ENCODE measurements at places on chromosomes 3 and 15. TPM values are rescaled to one million over a fixed set of nuclear protein-coding genes. Genes with fewer than 3 reads are reported as not detected.

DNA sequence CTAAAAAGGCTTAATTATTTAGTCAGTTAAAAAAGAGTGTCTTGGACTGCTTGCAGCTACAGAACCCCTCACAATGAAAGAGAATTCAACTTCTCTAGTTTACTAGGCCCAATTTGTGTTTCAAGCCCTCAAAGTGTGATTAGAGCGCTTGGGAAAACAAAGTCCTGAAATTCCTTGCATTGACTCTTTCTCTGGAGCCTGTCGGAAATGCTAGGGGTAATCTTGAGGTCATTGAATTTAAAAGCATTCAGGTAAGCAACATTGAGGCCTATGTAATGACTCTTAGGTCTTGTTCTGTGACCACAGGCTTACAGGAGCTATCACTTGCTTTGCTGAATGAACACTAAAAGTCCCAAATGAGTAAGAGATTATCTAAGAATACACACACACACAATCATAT, 186.0 kb downstream of the NLGN1 start:
- no peaks in the 10 kb centered on the region for H3K36me3 ChIP-seq
- peaks cover 5% of the 10 kb centered on the region for H3K4me1 ChIP-seq
- peaks cover 88% of the 10 kb centered on the region for H3K27me3 ChIP-seq
- H3K27ac ChIP-seq: no peak overlapping the region

- H3K4me3 ChIP-seq: no peak overlapping the region
- peak; percentile 61 for DNase-seq
- no peaks in the 10 kb centered on the region for H3K27me3 ChIP-seq
Observed at GRCh38 chr3:52851348-52851747, 16.5 kb upstream of the MUSTN1 start.

DNA sequence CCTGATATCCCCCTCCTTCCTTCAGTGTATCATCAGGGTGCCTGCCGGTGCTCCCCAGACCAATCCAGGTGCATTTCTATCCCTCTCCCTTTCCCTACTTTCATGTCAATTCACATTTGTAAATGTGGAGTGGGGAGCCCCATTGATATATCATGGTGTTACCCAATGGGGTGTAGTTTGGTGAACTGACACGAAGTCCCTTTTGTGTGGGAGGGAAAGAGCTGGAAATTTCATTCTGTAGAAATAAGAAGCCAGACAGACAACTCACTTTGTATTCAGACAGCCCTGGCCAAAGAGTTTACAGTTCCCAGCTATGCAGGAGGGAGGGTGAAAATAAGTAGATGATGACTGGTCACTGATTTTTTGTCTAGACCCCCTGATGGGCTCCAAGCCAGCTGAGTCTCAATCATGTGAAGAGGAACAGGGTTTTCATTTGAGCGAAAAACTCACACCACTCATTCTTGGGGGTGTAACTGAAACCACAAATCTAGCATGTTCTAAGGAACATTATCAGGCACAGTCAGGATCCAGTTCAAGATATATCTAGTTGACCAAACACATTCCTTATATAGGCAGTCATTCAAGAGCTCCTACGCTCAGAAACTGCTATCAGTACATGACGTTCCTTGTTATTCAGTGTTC, 58.9 kb downstream of the LMCD1 start:
- peaks cover 11% of the 10 kb centered on the region for H3K4me1 ChIP-seq
- peak overlapping the region; percentile 93 for H3K27ac ChIP-seq
- no peaks in the 10 kb centered on the region for H3K27me3 ChIP-seq
- no peaks in the 10 kb centered on the region for H3K36me3 ChIP-seq
- no peak overlapping the region for H3K4me3 ChIP-seq

Gene RASL12
- total RNA-seq: not detected

Gene GRIP2
- not detected for total RNA-seq

Gene FBN1
- 24.2 TPM for total RNA-seq

Gene GOLGA6L7
- total RNA-seq: not detected

Gene IQCF5
- not detected for total RNA-seq
